LHCN-M2 (cell line): ENCODE measurements at places on chromosomes 3 and 15.
A peak's percentile ranks its signal among the peaks of the same experiment; 100 is the strongest.

DNA sequence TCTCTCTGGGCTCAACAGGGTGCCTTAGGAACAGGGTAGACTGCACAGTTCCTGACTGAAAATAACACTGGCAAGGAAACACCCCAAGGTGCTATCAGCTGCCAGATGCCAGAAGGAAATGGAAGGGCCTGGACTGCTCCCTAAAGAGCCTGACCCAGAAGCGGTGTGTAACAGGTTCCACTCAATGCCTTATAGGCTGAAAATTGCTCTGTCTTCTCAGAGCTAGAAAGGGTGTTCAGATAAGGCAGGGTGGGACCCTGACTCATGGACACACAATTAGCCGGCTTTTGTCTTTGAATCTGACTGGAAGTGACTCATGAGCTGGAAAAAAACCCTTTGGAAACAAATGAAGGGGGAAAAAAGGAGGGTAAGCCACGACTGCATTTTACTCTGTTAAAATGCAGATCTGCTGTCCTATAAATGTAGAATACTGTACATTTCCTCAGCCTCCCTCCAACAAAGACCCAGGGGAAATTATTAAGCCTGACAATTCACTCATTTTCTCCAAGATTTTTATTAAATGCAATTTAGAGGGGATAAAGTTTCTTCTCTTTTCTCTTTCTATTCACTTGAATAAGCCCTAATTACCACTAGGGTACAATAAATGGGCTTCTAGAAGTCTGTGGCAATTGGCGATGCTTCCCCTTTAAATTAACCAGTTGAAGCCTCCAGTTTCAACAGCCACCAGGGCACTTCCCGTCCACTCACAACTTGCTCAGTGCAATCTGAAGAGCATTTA lies 160.2 kb upstream of the TBL1XR1 start:
- peak; percentile 95 for DNase-seq

DNA sequence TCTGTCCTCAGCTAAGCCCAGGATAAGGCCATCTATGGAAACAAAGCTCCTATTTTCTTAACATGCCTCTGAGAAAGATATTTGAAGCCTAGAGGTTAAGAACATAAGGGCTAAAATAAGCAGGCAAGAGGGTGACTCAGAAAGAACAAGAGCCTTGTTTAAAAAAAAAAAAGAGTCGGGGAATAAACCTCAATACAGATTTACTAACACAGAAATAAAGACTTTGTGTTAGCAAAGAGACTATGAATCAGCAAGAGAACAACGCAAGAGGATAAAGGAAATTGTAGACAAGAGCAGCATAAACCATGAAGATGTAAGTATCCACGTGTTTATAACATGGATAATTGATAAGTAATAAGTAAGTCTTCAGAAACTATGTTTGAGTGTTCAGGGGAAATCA lies 36.0 kb downstream of the RAB27A start:
- DNase-seq, result peak; percentile 85

DNA sequence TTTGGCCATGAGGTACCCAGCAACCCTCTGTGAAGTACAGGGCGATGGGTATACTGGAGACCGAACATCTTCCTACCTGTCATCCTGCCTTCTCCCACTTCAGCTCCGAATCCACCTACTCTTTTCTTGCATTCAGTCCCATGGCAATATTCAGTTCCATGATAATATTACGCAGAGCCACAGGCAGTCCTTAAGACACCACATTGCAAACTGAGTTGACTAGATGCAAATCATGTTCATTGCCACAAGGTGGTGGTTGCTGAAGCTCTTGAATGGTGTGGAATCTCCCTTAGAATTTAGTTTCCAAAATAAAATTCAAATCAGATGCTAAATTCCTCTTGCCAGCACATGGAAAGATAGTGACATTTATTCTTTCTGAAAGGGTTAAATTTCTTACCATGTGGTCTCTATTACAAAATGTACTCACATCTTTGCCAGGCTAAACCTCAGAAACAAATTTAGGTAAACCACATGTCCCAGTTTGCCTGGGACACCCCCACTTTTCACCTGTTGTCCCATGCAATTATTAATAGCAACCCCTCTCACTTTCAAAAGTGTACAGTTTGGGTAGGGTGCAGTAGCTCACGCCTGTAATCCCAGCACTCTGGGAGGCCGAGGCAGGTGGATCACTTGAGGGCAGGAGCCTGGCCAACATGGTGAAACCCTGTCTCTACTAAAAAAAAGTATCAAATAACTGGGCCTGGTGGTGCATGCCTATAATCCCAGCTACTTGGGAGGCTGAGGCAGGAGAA lies 1.7 kb upstream of the NME9 start:
- peak; percentile 35 for DNase-seq

- no peak for DNase-seq
These were observed 65.8 kb upstream of the LEKR1 start for GRCh38 chr3:156760333-156760732.

- DNase-seq, result no peak
These were observed 24.4 kb downstream of the FAH start for GRCh38 chr15:80177156-80177555.

DNA sequence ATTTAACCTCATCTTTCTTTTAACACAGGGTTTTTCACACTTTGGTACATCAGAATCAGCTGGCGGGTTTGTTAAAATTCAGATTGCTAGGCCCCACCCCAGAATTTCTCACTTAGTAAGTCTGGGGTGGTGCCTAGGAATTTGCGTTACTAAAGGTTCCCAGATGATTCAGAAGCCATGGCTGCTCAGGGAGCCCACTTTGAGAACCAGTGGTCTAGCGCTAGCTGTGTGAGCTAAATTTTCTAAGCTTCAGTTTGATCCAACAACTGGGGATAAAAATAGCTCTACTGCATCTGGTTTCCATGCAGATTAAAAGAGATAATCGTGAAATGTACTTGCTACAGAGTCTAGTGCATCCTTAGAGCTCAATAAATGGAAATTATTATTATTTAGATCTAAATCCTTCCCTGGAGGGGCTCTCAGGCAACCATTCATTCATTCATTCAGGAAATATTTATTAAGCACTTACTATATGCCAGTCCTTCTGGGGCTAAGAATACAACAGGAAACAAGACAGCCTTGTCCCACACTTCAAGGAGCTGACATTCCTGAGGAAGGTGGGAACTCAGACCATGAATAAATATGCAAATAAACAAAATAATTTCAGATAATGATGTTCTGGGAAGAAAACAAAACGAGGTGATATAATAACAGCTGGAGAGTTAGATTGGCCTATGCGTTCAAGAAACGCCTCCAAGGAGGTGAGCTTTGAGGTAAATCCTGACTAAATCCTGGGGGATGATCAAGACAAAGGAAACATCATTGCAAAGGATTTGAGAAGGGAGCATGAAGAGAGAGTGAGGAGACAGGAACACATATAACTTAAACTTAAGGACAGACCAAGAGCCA lies 3.9 kb upstream of the CIDEC start:
- peak; percentile 88 for DNase-seq

- DNase-seq, result no peak
These were observed 38.7 kb downstream of the PDIA5 start for GRCh38 chr3:123105201-123106189.

GRCh38 chr3:183538486-183538885 lies 17.0 kb downstream of the KLHL6 start:
- DNase-seq, result no peak

DNA sequence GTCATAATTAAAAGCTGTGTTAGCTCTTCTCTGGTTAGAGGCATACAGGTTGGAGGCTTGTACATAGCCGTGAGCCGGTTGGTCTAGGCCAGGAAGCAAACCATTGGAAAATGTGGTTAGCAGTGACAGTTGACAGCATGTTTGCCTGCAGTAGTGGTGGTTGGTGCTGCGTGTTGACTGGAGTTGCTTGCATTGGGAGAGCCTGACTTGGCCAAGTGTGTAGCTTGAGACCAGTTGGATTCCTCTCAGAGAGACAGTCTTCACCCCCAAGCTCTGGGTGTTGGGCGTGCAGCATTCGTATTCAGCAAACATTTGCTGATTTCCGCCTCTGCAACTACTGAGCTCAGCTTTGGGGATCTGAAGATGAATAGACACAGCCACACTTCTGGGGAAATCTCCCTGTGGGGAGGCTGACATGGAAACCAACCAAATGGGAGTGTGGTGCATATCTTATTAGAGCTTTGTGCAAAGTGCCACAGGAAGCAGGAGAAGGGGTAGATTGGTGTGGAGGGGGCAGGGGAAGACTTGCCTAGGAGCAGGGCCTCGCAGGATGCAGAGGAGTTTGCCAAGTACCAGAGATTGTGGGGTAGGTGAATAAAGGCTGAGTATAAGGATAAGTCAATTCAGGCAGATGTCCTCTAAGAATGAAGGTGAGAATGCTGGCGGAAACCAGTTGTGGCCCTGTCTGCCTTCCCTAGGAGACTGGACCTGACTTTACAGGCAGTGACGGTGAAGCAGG lies 83.5 kb downstream of the IGF1R start:
- DNase-seq, result no peak

DNA sequence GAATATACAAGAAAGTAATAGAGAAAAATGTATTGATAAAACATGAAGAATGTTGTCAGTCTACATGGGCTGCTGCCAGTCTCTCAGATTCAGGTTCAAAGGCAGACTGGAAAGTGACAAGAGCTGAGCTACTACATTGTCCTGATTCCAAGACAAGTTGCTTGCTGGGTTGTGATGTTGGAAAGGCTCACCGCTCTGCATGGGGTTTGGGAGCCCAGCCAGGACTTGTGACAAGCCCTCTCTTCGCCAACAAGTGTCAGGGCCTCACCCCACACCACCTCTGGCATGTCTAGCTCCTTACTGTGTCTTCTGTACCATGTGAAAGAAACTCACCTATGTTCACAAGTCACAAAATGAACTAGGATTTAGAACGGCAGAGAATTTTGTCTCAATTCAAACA lies 43.0 kb upstream of the SH3GL3 start:
- no peak for DNase-seq

- DNase-seq, result no peak
These were observed 151.6 kb upstream of the MYRIP start for GRCh38 chr3:39657775-39658174.

DNA sequence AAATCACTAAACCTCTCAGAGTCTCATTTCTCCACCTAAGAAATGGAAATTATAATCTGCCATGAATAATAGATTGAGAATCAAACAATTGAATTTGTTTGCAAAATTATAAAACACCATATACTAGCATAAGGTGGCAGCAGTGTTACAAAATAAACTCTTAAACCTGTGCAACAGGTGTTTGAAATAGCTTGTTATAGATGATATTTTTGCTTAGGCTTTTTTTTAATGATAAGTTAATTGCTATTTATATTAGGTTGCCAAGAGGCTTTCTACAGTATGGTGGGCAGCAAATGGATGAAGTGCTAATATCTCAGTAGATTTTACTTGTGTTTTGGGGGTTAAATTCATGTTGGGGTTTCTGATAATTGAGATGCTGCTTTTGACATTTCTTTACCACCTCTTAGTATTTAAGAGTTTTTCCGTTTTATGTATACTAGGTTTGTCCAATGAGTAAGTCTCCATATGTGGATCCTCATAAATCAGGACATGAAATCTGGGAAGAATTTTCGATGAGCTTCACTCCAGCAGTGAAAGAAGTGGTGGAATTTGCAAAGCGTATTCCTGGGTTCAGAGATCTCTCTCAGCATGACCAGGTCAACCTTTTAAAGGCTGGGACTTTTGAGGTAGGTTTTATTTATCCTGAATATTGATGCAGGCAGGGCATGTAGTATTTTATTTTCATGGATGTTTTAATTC lies 19.6 kb downstream of the NR1D2 start:
- no peak for DNase-seq

DNA sequence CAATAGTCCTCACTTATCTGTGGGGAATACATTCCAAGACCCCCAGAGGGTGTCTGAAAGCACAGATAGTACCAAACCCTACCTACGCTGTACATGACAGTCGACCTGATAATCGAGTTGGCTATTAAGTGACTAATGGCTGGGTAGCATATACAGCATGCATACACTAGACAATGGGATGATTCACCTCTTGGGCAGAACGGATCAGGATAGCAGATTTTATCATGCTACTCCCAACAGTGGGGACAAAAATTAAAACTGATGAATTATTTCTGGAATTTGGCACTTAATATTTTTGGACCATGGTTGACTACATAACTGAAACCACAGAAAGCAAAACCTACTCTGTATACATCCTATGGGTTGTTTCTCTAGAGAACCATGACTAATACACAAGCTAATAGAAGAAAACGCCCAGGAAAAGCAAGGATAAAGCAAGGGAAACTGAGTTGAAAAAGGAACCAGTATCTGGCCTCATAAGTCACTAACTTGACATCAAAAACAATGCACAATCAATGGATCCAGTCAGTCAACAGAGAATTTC lies 15.5 kb downstream of the ATG3 start:
- DNase-seq, result no peak

DNA sequence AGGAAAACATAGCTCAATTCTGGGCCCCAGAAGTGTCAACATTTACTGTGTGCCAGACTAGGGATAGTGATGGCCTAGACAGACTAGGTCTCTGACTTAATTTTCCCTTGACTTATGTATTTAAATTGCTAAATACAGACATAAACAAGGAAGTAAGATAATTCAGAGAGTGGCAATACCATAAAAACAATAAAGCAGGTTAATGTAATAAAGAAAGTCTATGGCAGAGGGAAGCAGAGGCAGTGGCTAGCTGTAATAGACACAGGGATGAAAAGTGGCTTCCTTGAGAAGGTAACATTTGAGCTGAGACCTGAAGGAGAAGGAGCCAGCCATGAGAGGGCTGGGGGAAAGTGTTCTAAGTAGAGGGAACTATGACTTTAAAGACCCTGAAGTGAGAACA lies 95.7 kb downstream of the TNIK start:
- no peak for DNase-seq

- peak; percentile 12 for DNase-seq
These were observed 583.9 kb downstream of the NTRK3 start for GRCh38 chr15:87672309-87673288.

- DNase-seq, result no peak
These were observed 15.9 kb upstream of the TMEM87A start for GRCh38 chr15:42289166-42289565.

GRCh38 chr3:160719710-160720109 lies 36.3 kb upstream of the PPM1L start:
- DNase-seq, result no peak

GRCh38 chr15:39459548-39459947 lies 121.3 kb upstream of the THBS1 start:
- DNase-seq, result peak; percentile 65

DNA sequence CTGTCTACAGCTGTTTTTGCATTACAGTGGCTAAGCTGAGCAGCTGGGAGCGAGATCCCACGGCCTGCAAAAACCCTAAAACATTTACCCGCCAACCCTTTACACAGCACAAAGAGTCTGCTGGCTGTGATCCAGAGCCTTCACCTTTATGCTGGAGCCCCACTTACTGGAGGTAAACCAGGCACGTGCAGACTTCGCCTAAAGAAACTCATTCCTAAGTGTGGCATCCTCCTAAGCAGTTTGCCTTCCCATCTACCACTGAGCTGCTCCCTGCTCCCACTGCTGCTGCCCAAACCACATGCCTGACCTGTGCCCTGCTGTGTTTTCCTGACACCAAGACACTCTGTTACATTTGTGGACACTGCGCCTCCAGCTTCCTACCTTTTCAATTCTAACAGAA lies 53.0 kb downstream of the CHSY1 start:
- peak; percentile 57 for DNase-seq

DNA sequence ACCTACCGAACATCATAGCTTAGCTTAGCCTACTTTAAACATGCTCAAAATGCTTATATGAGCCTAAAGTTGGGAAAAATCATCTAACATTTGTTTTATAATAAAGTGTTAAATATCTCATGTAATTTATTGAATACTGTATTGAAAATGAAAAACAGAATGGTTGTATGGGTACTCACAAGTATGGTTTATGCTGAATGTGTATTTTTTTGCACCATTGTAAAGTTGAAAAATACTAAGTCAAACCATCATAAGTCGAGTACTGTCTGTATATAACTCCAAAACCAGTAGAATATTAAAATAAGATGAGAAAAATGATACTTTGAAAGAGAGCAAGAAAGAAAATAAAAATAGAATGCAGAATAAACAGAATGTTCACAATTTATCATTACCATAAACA lies 115.7 kb downstream of the ZNF280D start:
- DNase-seq, result no peak
